ENCODE measurements at places on chromosomes 1 and 21.

DNA sequence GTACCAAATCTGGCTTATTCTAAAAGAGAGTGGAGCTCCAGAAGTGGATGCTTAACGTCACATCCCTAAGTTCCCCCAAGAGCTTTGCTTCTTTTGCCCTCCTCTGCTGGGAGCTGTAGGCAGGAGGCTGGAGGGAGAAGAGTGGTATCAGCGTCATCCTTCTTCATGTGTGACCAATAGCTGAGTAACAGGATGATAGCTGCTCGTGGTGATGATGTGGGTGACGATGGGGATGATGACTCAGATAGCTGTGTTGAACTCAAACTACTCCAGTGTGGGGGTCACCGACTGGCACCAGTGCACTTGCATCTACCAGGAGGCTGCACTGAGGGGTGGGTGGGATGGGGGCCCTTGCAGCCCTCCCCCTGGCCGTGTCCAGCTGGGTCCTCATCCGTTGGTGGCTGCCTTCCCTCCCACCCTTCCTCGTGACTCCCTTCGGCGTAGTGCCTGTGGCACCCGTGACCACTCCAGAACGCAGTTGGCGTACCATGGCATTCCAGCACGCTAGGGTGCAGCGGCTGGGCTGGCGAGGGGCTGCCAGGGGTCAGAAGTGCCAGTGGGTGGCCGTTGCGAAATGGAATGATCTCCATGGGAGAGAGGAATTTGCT, 1.1 kb downstream of the IGFN1 start:
- DNase-seq, result peak; percentile 91

- no peak for DNase-seq
Observed at GRCh38 chr1:241186716-241187115, 170.3 kb downstream of the RGS7 start.

GRCh38 chr1:248739572-248740205, 15.9 kb downstream of the LYPD8 start:
- DNase-seq, result no peak

- no peak for DNase-seq
Observed at GRCh38 chr1:214029796-214030195, 42.0 kb downstream of the PROX1 start.

- DNase-seq, result no peak
Observed at GRCh38 chr1:165697491-165697880, 876 bp downstream of the ALDH9A1 start.

DNA sequence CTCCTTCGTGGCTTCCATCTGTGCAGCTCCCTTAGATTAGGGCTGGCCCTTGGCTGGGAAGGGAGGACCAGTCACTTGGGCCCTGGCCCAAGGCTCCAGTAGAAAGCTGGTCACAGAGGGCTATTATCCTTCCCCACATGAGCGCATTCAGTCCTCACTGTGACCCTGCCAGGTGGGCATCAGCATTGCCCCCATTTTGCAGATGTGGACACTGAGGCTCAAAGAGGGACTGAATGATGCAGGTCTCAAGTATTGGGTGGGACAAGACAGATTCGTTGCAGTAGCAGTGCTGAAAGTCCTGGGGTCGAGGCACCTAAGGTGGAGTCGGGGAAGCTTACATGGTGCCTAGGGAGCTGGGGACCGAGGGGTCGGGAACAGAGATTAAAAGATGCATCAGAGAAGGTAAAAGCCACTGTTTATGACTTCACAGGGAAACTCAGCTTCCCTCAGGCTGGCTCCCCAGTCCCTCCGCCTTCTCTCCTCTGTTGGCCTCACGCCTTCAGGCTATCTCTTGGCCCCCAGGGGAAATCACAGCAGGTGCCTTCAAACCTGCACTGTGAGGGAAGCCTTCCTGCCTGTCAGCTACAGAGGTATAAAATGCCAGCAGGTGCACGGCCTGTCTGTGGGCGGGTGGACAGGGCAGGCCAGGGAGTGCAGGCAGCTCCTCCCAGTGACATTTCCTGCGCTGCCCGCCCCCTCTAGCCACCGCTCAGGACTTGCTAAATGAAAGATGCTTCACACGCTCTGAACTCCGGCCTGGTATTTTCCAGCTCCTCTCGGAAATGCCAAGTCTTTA, 178.4 kb downstream of the GRIK3 start:
- DNase-seq, result no peak

GRCh38 chr21:43826623-43826974, 37.2 kb downstream of the RRP1 start:
- DNase-seq, result no peak

- no peak for DNase-seq
Observed at GRCh38 chr1:77678660-77679610, 3.5 kb downstream of the ZZZ3 start.

DNA sequence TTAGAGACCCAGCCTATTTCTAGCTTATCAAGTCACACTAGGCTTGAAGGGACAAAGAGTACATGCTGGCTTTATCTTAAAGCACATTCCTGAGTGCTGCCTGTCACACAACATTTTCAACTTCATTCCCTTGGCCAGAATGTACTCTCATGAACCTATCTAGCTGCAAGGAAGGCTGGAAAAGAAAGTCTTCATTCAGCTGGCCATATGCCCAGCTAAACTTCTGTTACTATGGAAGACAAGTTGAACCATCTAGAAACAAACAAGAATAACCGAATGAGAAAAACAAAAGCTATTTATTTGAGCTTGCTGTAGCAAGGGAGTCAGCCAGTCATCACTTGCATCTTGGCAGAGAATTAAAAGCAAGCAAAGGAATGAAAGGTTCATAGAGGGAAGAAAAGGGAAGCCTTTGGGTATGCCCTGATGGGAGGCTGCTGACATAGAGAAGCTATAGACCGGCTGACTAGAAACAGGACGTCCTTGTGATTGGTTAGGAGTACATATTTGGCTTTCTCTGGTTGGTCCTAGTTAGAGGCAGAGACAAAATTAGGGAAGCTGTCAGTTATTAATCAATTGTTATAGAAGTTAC, 108.4 kb downstream of the NEK7 start:
- DNase-seq, result no peak

- DNase-seq, result no peak
Observed at GRCh38 chr21:23858878-23859277, 1748.4 kb downstream of the MRPL39 start.

DNA sequence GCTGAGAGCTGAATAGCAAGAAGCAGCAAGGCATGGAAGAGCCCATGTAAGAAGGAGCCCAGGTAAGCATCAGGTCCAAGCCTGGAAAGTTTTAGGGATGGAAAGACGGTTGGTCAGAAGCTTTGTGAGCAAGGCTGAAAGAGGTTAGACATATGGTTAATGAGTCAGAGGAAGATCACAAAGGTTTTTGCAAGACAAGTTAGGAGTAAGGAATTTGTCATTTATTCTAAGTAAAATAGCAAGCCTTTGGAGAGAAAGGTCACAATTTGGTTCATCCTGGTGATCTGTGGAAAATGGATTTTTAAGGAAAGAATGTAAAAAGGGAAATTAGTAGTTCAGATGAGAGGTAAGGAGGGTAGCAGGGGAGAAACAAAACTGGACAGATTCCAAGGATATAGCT, 106.7 kb downstream of the DPYD start:
- DNase-seq, result no peak

- no peak for DNase-seq
Observed at GRCh38 chr1:91501971-91502671, 1.5 kb downstream of the CDC7 start.

- no peak for DNase-seq
Observed at GRCh38 chr1:210195635-210196160, 36.9 kb upstream of the SERTAD4 start.

DNA sequence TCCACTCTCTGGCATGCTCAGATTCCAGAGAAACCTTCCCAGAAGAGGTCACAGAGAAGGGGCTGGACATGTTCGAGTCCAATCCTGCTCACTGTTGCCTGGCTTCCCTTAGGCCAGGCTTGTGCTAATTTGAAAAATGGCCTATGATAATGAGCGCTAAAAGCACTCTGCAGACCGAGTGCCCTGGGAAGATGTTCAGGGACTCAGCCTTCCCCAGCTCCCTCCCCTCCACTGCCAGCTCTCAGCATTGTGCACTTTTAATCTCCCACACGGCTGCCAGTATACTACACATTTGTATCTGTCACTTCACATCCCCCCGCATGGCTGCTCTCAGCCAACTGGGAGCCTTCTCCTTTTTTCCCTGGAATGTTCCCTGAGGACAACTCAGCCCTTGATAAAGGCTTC, 24.1 kb downstream of the FAM163A start:
- no peak for DNase-seq

DNA sequence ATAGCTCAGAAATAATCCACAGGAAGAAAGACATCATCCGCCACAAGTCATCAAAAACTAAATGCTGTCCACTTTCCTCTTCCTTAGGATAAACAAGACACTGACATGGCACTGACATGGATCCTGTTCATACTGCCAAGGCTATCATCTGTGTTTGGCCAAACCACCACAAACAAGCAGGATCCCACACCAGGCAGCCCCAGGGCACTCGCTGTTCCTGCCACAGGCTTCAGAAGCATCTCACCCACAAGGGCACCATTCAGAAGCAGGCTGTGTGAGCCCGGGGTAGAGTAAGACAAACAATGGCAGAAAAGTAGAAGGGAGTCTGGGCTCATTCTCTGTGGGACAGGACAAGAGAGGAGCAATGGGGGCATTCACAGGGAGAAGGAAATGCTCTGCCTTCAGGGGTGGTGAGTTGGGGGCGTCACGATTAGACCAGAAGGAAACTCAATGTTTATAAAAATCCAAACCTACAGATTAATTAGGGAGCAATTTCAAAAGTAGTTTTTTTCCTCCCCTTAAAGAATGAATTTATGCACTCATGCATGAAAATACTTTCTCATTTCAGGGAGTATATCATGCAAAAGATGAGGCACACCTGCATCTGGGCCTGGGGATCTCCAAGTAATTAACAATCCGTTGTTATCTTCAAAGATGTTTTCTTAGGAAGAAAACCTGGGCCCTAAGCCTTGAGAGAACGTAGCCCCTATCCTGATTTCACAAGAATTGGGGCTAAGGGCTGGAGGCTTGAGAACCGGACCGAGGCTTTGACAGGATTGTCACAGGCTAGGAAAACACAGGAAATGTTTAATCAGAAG, 43.3 kb upstream of the ATP1A1 start:
- DNase-seq, result no peak

DNA sequence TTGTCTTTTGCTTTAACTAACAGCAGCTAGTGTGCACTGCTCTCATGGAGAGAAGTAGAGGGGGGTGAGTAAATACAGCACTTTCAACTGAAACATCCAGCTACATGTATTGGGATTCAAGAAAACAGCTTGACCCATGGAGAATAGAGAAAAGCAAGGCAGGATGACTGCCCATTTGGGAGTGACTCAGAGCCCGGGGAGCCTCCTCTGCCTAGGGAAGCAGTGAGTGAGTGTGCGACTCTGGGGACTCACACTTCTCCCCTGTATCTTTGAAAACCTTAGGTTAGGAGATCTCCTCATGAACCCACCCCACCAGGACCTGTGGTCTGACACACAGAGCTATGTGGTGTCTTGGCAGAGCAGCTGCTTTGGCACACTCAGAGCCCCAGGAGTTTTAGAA, 82.0 kb upstream of the PTGFR start:
- DNase-seq, result peak; percentile 1

- DNase-seq, result no peak
Observed at GRCh38 chr1:160205242-160206035, at the start of gene PEA15. TSS of gene PEA15 (plus strand) at chr1:160205384. CDS start at chr1:160211545, 6,161 bp downstream.

Measured in GOT3 (cell line).